ENCODE measurements at places on chromosomes 7 and 10.
A peak's percentile ranks its signal among the peaks of the same experiment; 100 is the strongest.

GRCh38 chr7:141012044-141012685 is 2.6 kb downstream of the MRPS33 start:
- DNase-seq: peak; percentile 80

- DNase-seq: no peak
Observed at GRCh38 chr7:2663121-2663886, 24.7 kb upstream of the AMZ1 start.

- DNase-seq: no peak
Observed at GRCh38 chr7:30165590-30165989, 30.8 kb downstream of the MTURN start.

- peak; percentile 92 for DNase-seq
Observed at GRCh38 chr7:106056513-106057203, 55.5 kb downstream of the SYPL1 start.

DNA sequence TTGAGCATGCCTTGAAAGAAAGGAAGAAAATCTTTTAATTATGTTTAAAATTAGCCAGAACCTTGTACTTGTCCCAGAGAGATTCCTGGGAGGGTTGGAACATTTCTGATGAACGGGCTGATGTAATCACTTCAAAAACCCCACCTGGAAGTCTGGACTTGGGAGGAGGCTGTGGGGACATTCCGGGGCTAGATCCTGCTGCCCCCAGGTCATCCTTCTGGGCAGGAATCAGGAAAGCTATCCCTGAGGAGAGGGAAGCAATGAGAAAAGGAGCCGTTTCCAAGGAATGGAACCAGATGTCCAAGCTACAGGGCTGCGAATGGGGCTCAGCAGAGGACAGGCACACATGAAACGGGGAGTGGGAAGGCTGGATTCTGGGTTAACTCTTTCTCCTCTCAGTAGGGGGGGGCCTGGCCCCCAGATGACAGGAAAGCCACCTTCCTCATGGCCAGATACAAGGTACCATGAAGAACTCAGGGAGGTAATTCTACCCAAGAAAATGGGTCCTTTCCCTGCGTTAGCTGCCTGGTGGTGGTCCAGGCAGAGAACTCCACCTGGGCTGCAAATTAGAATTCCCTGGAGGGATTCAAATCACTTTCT is 280.1 kb downstream of the TCF7L2 start:
- no peak for DNase-seq

- DNase-seq: no peak
Observed at GRCh38 chr10:66239062-66239461, 686.8 kb upstream of the LRRTM3 start.

GRCh38 chr7:84941291-84941690 is 245.6 kb downstream of the SEMA3D start:
- DNase-seq: no peak

DNA sequence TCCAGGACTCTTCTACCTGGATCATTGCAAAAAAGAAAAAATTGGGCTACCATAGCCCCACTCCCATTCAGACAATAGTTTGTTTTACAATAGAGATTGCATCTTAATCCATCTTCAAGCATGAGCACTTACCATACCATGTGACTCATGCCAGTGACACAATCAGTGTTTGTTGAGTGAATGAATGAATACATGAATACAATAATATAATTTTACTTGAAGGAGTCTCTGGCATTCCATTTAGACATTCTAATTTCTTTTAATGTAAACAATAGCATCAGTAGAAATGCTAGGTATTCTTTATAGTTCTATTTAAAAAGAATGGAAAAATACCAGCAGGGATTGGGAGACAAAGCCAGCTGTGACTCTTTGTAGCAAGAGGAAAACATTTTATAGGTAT is 141.6 kb upstream of the AKR1E2 start:
- no peak for DNase-seq

DNA sequence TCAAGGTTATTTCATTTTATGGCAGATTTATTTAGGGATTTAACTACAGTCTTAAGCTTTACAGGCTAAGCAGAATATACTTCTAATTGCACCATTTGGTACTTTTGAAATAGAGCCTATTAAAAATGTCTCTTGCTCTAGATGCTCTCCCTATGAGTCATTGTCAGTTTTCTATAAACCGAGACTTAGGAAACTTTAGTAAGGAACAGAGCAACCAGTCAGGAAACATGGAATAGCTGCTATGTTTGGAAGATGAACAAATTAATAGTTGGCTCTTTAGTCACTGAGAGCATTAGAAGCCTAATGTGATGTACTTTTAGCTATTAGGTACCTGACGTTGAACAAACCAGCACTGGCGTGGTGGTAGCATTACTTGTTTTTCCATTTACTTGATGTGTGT is 35.3 kb downstream of the INPP5F start:
- DNase-seq: no peak

GRCh38 chr10:94402843-94403379 is 570 bp downstream of the TBC1D12 start:
- DNase-seq: peak; percentile 50

Data from NCI-H82 (cell line).